Stimulated activated CD8-positive, alpha-beta memory T cell treated with anti-CD3 and anti-CD28 coated beads, Interleukin-4, amount 100 ng/mL, for 1 hour (primary cell): ENCODE measurements at places on chromosomes 5 and 9.

- no peak for DNase-seq
Observed at GRCh38 chr5:177427919-177428573, 1.6 kb downstream of the GRK6 start.

DNA sequence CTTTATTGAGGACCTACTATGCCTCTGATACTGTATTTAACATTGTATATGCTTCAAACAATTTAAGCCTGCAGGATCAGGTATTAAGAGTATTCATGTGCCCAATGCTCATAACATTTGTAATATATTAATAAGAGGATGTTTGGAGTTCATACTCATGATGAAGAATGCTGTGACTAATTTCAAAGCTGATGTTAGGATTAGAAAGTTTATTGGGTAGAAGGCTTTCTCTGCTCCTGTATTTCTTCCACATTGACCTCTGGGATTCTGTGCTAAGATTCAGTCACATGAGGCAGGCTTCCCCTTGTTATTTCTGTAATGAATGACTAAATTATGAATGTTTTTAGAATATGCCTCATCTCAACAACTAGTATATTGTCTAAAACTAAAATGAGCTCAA is 456.4 kb downstream of the NFIB start:
- no peak for DNase-seq

DNA sequence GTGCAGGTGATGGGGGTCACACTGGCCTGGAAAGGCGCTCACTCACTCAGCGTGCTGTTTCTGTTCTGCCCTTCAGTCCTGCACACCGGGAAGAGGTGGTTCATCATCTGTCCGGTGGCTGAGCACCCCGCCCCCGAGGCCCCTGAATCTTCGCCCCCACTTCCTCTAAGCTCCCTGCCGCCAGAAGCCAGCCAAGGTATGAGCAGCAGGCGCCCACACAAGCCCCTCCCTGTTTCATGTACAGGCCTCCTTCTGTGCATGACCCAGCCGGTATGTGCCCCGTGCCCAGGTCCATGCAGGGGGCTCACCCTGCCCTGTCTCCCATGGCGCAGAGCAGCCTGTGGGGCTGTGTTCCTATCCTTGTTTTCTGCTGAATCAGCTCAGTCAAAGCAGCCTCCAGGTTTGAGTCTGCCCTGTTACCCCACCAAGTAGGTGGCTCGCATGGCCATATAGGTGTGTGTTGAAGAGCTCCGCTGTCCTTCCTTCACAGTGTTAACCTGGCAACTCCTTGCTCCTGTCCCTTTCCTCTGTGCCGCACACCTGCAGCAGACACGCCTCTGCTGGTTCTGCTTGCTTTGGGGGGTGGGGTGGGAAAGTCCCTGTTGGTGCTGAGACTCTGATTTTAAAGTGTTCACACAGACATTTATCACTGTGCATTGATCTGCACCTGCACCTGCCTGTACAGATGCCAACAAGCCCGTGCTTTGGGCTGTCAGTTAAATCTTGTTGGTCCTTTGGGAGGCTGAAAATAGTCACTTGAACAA is 84.8 kb downstream of the WNK2 start:
- no peak for DNase-seq

- DNase-seq = no peak
Observed at GRCh38 chr9:126777733-126778132, 27.1 kb upstream of the ZBTB43 start.

GRCh38 chr5:43313854-43314457 is 744 bp upstream of the HMGCS1 start:
- no peak for DNase-seq

GRCh38 chr5:67361932-67362729 is 165.5 kb upstream of the CD180 start:
- no peak for DNase-seq

GRCh38 chr5:62143268-62144229 is 162.5 kb upstream of the KIF2A start:
- no peak for DNase-seq
